ENCODE measurements at places on chromosomes 6 and 20.

DNA sequence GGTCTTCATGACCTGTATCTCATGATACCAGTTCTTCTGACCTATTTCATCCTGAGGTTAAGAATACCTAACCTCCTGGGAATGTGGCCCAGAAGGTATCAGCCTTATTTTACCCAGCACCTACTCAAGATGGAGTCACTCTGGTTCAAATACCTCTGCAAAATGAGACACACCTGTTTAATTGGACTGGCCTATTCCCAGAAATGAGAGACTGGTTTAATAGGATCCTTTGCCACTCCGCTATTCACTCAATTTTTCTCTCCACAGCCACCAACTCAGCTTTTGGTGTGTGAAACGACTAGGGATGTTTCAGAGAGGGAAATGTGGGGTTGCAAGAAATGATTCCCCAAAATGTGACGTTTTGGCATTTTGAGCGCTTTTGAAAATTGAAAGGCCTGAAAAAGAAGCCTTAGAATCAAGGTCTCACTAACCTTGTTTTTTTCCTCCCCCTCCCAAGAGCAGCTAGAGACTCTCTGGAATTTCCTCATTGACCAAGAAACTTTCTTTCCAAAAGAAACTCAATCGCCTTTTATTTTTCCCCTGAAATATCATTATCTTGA lies 45.5 kb upstream of the RNGTT start:
- DNase-seq, result no peak

DNA sequence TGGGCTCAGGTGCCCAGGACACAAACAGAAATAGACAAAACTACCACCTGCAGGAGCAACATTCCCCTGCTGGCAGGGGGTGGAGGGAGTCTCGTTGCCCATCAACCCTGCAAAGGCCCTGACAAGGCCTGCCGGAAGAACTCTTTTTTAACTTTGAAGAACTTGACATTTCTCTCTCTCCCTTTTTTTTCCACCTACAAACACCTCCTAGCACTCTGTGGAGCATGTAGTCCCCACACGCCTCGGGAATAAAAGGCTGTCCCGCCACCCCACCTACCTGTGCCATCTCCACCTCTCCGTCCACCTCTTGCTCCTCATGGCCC lies 54.8 kb downstream of the GNAS-AS1 start:
- DNase-seq, result no peak

- no peak for DNase-seq
These were observed 312.6 kb downstream of the C6orf118 start for GRCh38 chr6:164996838-164997237.

DNA sequence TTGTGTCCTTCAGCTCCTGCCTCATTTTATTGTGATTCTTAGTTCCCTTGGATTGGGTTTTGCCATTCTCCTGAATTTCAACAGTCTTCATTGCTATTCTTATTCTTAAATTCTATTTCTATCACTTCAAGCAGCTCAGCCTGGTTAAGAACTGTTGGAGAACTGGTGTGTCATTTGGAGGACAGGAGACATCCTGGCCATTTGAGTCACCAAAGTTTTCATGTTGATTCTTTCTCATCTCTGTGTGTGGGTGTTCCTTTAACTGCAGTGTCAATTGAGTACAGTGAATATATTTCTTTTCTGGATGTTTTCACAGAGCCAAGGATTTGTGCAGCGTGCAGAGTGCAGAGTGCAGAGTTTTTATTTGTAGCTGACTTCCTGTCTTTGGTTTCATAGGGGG lies 33.5 kb upstream of the TFB1M start:
- no peak for DNase-seq

GRCh38 chr6:150592377-150592995 lies 7.2 kb upstream of the PLEKHG1 start:
- no peak for DNase-seq

GRCh38 chr6:68126089-68126749 lies 508.9 kb upstream of the ADGRB3 start:
- no peak for DNase-seq

DNA sequence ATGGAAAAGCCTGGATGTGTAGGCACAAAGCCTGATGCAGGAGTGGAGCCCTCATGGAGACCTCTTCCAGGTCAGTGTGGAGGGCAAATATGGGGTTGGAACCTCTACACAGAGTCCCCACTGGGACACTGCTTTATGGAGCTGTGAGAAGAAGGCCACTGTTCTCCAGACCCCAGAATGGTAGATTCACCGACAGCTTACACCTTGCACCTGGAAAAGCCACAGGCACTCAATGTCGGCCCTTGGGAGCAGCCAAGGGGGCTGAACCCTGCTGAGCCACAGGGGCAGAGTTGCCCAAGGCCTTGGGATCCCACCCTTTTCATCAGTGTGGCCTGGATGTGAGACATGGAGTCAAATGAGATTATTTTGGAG lies 24.9 kb downstream of the NCR2 start:
- no peak for DNase-seq

- DNase-seq, result no peak
These were observed 65.6 kb upstream of the RREB1 start for GRCh38 chr6:7042056-7042653.

DNA sequence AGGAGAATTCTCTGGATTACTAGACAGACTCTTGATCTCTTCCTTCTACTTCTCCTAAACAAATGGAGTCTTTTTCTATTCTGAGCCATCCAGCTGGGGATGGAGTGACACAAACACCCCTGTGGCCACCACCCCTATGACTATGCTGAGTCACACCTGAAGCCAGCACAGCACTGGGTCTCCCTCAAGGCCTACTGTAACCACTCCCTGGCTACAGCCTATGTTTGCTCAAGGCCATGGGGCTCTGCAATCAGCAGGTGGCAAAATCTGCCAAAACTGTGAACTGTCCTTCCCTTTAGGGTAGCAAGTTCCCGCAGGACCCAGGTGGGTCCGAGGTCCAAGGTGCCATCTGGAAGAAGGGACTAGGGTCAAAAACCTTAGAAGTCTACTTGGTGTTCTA lies 132.3 kb downstream of the TINAG start:
- no peak for DNase-seq

DNA sequence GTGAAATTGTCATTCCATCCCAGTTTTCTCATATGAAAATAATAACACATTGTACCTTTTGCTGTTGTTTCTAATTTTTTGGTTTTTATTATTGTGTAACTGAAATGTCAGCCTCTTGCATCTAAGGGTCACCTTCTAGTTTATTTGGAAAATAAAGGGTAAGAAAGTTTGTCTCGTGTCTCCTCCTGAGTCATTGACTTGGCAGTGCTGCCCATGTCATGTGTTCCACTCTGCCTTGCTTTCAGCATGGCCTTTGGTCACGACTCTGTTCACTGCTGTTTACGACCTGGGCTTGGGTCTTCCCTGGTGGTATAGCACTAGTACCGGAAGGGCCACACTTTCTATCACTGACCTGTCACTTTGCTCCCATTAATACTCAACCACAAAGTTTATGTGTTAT lies 171.4 kb upstream of the RSPO3 start:
- no peak for DNase-seq

DNA sequence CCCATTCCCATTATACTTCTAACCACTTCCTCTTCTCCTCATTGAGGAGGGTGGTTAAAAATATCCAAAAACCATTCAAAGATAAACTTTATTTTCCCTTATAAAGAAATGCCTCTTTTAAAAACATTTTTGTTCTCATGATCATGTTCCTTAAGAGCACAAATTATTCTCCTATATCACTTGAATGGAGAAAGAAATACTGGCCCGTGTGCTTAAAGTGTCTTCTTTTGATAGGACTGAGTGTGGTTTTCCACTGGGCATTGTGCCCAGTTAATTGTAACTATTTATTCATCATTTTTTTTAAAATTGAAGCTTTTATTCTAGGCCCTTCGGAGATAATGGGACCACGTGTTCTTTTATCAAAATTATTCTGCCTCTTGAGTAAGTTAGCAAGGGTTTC lies 871.5 kb downstream of the QKI start:
- DNase-seq, result no peak

GRCh38 chr6:89749918-89750317 lies 69.7 kb downstream of the MDN1 start:
- no peak for DNase-seq

DNA sequence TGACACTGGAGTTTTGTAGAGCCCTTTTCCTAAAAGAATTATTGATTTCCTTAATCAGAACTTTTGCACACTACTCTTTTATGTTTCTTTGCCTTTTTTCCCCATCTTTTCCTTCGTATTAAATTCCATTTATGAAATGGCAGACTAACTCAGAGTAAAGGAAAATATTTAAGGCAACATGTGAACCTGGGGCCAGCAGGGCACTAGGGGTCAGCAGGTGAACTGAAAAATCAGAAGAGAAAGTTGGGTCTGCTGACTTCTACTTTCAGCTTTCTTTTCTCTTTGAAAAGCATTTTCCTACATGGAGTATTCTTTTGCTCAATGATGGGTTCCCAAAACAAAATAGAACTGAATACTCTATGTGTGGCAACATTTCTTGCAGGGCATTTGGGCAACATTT lies 226.6 kb upstream of the EXOC2 start:
- no peak for DNase-seq

DNA sequence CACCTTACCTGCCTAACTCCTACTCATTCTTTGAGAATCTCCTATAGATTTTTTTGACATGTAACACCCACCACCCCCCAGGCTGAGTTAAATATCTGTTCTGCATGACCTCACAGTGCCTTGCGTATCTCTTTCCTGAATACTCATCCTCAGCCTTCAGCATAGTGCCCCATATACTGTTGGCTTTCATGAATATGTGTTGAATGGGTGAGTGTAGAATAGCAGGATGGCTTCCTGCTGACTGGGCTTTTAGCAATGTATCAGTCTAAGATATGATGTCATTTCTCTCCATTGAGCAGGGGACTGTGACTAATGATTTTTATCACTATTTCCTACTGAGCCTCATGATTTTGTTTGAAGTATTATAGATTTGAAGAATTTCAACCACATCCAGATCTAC lies 361.6 kb upstream of the MARCKS start:
- DNase-seq, result no peak

GRCh38 chr20:934186-934840 lies 18.2 kb upstream of the ANGPT4 start:
- DNase-seq, result no peak

DNA sequence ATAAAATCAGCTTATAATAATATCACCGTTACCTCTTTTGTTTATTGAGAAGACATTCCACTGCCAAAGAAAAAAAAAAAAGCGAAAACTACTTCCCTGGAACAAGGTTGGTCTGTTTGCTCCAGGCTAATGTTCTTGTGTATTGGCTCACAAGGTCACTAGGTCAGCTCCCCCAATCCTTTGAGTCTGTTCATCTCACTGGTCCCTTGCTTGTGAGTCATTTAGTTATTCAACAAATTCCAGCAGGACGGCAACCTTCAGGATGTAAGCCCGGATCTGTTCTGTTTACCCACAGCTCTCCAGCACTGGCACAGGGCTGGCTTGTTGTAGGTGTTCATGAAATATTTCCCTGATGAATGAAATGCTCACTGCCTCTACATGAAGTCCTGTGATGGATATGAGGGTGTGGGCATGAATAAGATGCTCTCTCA lies 3.3 kb downstream of the ARHGAP40 start:
- no peak for DNase-seq

GRCh38 chr20:17939622-17940223 lies 28.9 kb downstream of the SNX5 start:
- DNase-seq, result no peak

DNA sequence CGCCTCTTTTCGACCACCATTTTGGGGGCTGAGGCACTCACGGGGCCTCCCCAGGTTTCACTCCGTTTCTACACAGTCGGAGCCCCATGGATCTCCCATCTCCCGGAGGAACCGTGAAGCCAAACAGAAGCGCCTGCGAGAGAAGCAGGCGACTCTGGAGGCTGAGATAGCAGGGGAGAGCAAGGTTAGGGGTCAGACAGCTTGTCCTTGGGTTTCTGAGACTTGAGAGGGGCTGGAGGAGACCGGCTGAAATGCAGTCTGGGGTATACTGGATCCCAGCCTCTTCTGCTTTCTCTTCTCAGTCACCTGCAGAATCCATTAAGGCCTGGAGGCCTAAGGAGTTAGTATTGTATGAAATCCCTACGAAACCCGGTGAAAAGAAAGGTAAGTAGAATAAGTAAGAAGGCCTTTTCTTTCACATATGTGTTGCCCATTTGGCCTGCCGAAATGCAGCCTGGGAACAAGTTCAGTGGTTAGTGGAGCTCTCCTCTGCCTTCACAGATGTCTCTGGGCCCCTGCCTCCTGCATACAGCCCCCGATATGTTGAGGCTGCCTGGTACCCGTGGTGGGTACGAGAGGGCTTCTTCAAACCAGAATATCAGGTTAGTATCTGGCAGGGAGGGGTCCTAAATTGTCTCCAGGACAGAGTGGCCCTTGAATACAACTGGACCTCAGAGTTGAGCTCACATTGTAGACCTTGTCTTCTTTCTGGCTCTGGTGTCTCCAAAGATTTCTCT lies 984 bp downstream of the VARS2 start:
- peak; percentile 23 for DNase-seq

DNA sequence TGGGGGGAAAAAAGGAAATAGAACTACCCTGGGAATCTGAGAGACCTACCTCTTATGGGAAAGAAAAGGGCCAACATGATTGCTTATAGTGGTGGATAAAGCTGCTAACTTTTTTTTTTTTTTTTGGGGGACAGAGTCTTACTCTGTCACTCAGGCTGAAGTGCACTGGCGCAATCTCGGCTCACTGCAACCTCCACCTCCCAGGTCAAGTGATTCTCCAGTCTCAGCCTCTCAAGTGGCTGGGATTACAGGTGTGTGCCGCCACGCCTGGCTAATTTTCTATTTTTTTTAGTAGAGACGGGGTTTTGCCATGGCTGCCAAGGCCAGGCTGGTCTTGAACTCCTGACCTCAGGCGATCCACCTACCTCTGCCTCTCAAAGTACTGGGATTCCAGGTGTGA lies 39.5 kb upstream of the TBC1D22B start:
- no peak for DNase-seq

DNA sequence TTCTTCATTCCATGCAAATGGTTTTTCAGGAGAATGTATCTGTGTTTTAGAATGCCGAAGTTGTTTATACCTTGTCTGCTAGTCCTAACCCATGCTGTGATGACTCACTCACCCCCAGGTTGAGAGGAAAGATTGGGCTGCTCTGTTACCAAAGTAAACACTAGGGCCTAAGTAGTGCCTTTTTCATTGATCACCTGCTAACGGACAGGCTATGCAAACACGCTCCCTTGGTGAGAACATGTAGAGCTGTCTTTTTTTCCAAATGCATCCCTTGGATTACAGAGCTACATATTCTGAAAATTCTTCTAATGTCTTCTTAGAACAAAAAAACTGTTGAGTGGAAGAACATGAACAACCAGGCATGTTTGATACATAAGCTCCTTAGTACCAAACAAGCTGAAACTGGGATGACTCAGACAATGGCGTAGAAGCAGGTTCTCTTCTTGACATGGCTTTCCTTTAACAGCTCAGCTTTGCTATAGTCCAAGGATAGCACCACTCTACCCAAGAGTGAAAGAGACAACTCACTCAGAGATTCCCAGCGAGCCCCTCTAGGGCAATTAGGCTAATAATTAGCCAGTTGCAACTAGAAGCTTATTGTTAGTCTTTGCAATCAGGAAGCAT lies 20.5 kb downstream of the PERP start:
- no peak for DNase-seq

GRCh38 chr20:63539092-63539430 lies 1.9 kb upstream of the PTK6 start:
- DNase-seq, result no peak
